COR-L47 (cell line): ENCODE measurements at places on chromosomes 2 and 18.

GRCh38 chr18:22657619-22658018, 239.9 kb upstream of the CTAGE1 start:
- DNase-seq, result no peak

GRCh38 chr2:86747711-86748639, 27.9 kb downstream of the RMND5A start:
- peak; percentile 21 for DNase-seq

DNA sequence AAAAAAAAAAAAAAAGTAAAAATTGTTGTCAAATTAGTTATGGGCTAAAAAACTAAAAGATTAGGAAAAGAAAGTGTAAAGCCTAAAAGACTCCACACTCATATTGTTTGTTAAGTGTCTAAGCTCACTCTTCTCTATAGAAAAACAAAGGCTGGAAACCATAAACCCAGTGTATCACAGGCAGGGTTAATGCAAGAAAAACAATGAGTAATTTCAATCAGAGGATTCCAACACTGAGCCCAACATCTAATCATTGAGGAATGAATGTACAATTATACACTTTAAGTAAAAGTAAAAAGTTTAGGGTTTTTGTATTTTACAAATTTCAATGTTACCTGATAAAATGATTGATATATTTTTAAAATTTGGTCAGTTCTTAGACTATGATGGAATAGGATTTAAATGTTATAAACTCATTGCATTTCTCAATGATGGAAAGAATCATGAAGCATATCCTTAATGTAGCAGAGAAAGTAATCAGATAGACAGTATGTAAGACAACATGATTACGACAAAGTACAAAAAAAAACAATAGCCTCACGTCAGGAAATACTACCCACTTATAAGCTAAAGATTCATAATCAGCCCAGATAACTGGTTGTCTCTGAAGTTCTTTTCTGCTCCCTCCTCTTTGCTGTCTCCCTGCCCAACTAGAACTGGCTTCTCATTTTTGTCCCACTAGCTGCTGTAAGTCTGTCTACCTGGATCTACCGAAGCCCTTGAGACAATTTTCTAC, 44.5 kb upstream of the SP3 start:
- DNase-seq, result no peak

DNA sequence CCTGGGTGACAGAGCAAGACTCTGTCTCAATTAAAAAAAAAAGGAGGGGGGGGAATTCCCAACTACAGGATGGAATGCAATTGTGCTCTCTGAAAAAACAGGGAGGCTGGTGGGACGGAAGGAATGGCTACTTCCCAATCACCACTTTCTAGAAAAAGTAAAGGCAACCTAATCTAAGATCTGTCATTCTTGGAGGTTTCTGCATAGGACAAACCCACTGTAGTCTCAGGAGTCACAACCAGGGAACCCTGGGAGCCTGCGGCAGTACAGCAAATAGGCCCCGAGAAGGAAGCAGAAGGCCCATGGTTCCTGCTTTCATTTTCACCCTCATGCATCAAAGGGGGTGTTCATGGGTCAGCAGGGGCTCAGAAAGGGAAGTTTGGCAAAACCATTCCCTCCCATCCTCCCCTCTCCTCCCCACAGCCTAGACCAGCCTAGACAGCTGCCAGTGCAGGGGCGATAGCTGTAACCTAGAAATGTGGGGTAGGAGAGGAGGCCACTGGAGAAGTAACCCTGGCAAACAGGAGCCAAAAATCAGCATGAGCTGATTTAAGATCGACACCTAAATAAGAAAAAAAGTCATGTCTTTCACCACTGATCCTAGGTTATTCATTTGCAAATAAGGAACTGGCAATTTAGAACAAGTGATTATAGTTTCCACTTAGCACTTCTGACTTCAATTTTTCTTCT, 48.0 kb downstream of the TRABD2A start:
- no peak for DNase-seq

DNA sequence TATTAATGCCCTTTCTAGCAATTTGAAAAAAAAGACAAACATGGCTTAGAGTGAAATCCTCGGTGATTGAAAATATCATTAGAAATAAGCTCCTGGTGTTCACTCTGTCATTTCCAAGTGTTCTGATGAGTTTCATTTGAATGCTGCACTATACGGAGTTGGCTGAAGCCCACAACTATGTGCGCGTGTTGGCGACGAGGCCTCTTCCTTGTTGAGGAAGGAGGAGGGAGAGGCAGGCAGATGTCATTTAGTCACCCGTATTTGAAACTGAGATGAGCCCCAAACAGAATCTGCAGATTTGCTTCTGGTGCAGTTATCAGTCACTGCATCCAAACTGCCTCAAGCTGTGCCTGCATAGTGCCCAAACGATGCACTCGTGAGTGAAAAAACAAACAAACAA, 23.5 kb upstream of the SKOR2 start:
- no peak for DNase-seq

- no peak for DNase-seq
Observed at GRCh38 chr2:178928077-178928476, 120.9 kb upstream of the TTN start.

- no peak for DNase-seq
Observed at GRCh38 chr2:237601453-237602116, 11.1 kb upstream of the RAB17 start.

DNA sequence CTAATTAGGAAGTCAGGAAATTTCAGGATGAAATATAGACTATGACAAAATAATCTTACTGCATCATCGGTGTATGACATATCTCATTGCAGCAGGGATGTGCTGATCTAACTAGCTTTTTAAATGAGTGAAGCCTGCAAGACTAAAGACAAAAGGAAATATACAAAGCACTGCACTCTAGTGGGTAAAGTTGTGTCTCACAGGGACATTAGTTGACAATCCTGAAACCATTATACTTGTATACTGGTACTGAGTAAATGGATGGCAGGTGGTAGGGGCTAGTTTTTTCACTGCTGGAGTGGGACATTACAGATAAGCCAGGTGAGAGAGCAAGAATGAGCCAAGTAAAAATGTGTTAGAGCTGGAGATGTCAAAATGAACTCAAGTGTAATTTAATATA, 317.5 kb upstream of the RAB6C start:
- DNase-seq, result no peak

- DNase-seq, result no peak
Observed at GRCh38 chr18:44766450-44766849, 85.8 kb downstream of the SETBP1 start.

GRCh38 chr2:16442971-16443370, 222.7 kb downstream of the CYRIA start:
- no peak for DNase-seq

DNA sequence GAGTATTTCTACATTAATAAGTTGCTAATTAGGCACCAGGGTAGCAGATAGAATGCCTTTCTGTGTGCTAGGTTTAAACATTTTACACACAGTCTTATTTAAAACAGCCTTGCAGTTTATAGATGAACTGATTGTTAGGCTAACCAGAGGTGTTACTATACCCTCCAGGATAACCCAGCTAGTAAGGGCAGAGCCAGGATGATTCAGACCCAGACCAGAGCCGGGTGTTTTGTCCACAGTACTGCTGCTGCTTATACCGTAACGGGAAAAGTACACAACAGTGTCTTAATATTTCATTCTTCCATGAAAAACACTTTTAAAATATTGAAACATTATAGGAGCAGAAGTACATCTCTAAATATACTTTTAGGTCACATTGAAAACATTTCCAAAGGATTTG, 82.7 kb downstream of the MALT1 start:
- no peak for DNase-seq

- DNase-seq, result no peak
Observed at GRCh38 chr2:172169611-172170010, 66.9 kb upstream of the DLX2 start.

DNA sequence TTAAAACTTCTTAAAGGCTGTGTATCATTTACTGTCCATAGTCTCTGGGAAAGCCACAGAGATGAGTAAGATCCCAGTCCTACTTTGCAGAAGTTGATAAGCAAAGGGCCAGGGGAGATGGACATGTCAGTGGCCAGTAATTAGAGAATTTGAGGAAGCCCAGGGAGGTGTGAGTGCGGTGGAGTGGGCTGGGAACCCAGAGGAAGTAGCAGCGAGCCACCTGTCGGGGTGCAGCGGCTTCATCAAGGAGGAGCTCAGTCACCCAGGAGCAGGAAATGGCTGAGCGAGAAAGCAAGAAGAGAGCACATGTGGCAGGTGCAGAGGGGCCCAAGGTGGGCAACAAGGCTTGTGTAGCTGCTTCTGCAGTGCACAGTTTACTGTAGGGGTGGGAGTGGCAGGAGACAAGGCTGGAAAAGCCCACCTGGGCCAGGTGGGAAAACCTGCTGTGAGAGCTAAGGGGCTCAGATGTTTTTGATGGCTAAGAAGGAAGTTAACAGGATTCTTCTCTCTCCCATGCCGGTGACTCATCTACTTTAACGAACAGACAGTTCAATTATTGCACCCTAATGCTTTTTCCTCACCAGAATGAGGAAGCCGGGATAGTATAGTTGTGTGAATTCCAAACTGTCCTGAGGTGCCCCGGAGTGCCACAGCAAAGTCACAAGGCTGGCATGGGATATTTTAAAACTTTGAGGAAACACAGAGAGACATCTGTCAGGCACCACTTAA, 34.8 kb upstream of the MGAT5 start:
- DNase-seq, result no peak

DNA sequence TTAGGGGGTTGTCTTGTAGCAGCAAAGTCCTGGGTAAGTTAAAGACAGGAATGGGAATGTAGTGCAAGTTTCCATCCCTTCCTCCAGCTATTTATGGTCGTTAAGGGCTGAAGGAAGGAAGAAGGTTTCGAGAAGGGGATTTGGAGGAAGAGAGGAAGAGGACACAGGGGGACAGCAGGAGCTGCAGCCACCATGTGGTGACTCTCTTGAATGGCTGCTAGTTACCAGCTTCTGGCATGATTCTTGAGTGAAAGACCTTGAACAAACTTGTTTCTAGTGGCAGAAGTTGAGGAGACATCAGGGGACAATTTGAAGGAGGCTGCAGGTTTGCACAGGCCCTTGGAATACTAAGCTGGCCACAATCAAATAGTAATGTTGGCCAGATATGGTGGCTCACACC, 116.6 kb downstream of the MTX2 start:
- DNase-seq, result no peak

DNA sequence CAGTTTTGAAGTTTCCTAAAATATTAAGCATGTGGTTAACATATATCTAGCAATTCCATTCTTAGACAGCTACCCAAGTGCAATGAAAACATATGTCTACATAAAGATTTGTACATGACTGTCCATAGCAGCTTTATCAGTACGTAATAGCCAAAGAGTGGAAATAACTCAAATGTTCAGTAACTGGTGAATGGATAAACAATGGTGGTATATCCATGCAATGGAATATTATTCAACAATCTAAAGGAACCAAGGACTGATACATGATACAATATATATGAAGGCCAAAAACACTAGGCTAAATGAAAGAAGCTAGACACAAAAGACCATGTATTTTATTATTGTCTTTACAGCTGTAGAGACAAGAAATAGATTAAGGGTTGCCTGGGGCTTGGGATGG, 361.4 kb downstream of the ALK start:
- no peak for DNase-seq
